ENCODE measurements at places on chromosomes 12 and 14. TPM values are rescaled to one million over a fixed set of nuclear protein-coding genes. Genes with fewer than 3 reads are reported as not detected.

GRCh38 chr14:68639758-68640574 lies 152.9 kb downstream of the ZFP36L1 start:
- DNase-seq = no peak

- DNase-seq = no peak
Measured at GRCh38 chr14:72889366-72889765, 4.5 kb downstream of the DPF3 start.

- no peak for DNase-seq
Measured at GRCh38 chr14:35196571-35196970, 74.2 kb downstream of the PRORP start.

DNA sequence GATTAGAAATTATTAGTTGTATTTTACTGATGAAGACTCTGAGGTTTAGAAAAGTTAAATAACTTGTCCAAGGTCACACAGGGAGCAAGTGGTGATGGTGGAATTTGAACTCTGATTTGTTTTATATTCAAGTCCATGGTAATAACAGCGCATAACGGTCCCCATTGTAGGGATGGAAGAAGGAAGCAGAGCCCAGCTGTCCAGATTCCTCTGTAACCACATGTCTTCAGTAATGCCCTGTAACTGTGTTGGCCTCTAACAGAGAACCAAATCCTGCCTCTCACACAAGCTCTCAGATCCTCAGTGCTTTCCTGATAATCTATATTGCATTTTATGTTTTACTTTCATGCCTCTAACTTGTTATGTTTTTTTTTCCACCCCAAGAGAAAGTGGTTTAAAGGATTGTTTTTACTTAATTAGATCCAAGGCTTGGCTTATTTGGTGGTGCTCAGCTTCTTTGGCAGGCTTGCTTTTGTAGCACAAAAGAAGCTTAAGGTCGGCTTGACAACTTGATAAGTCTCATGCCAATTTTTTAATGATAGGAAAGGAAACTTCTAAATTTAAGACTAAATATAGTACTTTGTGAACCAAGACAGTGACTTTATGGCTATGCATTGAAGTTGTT lies 105.1 kb upstream of the SEL1L start:
- no peak for DNase-seq

DNA sequence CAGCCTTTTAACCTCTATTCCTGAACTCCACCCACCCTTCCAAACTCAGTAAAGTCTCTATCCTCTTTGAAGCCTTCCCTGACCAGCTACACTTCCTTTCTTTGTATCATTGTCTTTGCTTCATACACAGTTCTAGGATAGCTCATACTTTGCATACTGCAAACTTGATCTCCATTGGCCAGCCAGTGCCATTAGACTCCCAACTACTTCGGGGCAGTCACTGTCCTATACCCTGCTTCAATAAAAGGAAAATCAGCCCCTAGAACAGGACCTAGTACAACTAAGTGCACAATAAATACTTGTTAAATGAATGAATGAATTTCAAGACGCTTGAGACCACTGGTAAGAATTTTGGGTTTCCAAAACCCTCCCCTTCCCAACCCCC lies 521 bp upstream of the PIP4K2C start:
- DNase-seq = no peak

DNA sequence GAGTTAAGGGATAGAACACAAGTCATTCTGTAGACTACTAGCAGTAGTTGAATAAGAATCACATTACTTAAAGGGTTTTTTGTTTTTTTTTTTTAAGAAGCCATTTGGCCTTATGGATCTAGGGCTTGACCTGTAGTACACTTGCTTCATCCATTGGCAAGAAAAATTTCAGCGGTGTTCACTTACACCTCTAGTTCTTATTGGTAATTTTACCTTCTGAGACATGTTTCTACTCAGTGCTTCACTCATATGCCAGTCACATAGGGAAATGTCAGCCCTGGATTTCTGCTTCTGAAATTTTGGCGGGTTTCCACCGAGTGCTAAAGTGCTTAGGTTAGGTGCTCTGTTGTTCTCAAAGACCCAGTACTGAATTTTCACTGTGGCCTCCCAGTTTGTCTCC lies 72.9 kb downstream of the FRMD6 start:
- DNase-seq = no peak

GRCh38 chr12:69879007-69879960 lies 54.3 kb downstream of the MYRFL start:
- peak; percentile 85 for DNase-seq

- no peak for DNase-seq
Measured at GRCh38 chr14:58823312-58823711, 185.6 kb downstream of the DACT1 start.

DNA sequence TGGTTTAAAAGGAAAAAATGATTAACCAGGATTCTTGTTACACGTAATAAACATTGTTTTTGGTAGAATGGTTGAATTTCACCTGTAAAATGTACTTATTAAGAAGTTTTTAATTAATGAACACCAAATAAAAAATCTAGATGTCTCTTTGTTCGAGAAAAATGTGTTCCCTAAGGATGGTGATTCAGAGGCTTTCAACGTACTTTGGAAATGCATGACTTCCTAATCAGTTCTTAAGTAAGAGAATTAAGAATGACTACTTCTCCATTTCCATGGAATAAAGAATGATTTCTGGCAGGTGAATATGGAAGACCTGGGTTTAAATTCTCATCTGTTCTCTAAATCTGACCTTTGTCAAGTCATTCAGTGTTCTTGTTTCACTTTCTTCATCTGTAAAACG lies 428.6 kb downstream of the KCNH5 start:
- no peak for DNase-seq

DNA sequence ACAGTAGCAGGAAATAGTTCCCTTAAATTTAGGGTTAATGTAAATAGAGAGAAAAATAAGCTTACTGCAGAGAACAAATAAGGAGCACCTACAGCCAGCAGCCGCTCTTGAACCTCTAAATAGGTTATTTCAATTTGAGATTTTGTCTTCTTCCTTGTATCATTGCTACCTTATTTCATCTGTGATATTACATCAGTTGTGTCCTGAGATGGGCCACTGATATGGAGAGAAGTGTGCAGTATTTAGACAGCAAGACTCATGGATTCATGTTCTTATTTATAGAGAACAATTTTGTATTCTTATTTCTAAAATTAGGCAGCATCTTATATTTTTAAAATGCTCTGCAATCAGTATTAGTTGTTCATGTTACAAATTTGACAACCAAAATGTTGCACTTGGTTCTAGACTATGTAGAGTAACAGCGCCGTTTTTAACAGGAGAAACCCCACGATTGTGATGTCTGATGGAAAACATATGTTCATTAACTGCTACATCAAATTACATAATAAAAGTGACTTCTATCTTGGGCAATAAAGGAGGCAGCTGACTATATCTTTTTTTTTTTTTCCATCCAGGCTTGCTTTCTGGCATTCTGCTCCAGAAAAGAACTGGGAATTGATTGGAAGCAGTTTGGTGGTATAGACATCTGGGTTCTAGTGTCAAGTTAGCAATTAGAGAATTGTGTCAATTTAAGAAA lies 117.9 kb downstream of the CAND1 start:
- no peak for DNase-seq

DNA sequence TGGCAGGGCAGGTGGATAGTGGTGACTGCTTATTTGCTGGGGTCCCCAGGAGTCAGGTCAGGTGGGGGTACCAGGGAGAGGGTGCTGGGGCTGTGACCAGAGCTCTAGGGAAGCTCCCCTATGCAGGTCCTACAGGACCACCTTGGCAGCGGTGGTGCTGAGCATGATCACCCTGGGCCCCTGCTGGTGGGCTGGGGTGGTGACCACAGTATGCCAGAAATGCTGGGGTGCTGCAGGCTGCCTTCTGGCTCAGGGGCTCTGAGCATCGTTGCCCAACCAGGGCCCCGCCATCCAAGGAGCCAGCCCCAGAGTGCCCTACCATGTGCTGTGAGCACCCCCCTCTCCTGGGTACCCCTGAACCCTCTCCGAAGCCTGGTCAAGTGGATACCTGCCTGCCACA lies 17.5 kb upstream of the NUDT14 start:
- DNase-seq = no peak

- DNase-seq = no peak
Measured at GRCh38 chr14:84112589-84112988, 1417.4 kb upstream of the FLRT2 start.

GRCh38 chr14:104341532-104342434 lies 203.4 kb downstream of the KIF26A start:
- DNase-seq = no peak

- DNase-seq = no peak
Measured at GRCh38 chr14:31858868-31859267, 218.2 kb upstream of the ARHGAP5 start.

DNA sequence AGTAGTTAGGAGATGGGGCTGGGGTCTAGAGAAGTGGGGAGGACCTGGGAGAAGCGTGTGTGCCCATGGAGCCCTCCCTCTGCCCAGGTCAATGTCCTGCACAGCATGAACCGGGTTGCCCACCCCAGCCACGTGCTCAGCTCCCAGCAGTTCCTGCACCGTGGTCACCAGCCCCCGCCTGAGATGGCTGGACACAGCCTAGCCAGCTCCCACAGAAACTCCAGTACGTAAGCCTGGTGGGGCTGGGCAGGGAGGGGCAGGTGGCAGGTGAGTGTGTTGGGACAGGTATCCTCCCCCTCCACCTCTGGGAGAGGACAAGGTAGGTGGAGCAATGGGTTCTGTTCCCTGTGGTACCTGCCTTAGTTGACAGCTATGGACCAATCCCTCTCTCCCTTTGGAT lies 20.7 kb downstream of the CLSTN3 start:
- no peak for DNase-seq

DNA sequence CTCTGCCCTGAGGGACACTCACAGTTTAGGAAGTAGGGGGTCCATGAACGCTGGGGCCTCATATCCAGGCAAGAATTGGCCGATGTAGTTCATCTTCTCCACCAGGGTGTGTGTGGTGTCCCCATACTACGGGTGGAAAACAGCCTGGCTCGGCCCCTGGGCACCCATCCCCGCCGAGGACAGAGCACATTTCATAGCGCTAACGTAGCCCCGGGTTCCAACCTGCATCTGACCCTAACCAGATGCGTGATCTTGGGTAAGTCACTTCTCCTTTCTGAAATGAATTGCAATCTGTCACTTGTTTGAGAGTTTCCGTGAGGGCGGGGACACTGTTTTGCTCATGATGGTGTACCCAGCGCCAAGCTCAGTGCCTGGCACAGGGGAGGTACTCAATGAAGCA lies 9.0 kb downstream of the HPD start:
- DNase-seq = no peak

DNA sequence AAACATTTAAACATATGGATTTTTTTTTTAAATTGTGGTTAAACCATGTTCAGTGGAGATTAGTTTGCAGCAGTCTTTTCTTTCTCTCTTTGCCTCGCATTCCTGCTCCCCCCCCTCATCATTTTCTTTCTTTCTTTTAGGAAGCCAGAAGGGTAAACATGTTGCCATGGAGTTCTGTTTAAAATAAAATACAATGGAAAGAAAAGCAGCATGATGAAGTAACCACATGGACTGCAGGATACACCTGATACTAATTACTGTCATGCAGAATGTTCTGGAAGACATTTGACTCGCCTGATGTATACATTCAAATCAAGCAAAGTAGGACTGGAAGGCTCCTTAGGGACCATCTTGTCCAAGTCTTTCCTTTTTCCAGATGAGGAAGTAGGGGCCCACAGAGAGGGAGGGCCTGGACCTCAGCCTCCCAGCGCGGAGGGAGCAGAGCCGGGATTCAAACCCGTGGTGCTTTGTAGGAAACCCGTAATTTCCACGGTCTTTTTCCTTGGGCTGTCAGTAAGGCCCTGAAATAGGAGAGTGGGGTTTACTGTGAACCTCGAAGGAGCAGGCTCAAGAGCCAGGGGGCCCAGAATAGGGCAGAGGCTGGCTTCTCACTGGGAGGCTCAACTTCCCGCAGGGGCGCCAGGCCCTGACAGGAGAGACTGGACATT lies 2.4 kb upstream of the MEG3 start:
- DNase-seq = peak; percentile 81

DNA sequence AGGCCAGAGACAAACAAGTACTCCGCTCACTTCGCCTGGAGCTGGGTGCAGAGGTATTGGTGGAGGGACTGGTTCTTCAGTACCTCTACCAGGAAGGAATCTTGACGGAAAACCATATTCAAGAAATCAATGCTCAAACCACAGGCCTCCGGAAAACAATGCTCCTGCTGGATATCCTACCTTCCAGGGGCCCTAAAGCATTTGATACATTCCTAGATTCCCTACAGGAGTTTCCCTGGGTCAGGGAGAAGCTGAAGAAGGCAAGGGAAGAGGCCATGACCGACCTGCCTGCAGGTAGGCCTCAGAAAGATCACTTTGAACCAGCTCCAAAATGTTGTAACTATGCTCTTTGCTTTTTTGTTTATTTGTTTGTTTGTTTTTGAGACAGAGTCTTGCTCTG lies 1.6 kb downstream of the CRADD start:
- no peak for DNase-seq

DNA sequence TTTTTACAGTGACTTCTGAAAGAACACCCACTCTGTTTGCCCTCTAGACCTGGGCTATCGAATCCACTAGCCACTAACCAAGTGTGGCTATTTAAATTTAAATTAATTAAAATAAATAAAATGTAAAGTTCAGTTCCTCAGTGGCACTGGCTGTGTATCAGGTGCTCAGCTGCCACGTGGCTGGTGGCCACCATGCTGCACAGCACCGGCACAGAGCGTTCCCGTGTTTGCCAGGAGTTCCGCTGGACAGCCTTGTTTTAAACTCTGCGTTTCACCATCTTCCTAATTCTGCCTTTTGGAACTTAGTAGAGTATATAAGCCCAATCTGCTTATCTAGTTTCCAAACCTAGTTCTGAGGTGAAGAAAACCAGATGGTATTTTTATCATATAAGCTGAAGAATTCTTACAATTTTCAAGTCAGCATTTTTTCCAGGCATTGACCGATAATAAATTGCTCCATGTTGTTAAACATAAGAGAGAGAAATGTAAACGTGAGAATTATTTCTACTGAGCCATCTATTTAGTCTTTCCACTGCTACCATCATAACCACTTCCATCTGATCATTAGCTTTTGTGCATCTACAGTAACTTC lies 339.0 kb downstream of the CACNA1C start:
- no peak for DNase-seq

DNA sequence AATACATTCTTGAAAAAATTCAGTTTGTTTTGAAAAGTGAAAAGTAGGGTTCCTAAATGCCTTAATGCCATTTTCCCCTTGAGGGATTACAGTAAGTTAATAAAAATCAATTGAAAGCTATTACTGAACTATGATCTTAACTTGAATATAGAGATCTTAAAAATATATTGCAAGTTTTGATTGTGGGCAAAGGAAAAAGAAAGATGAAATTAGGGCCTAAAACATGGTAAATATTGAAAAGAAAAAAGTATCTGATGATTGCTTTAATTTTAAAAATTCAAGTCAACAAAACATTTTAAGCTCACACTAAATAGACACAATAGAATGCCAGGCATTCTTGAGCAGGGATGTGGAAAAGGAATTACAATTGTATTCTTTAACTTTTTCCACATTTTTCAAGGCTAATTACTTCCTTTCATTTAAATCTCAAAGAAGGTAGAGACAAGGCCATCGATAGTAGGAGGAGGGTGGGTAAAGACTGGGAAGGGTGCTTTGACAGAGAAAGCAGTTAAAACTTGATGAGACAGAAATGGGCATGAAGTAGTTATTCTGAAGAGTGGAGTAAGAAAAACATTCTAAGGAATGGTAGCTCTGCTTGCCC lies 294.4 kb downstream of the NELL2 start:
- no peak for DNase-seq

GRCh38 chr14:26835979-26836570 lies 238.2 kb upstream of the NOVA1 start:
- DNase-seq = no peak

RNASE1 gene
- polyA plus RNA-seq = 181 TPM

C3AR1 gene
- 5.5 TPM for polyA plus RNA-seq

KLHDC1 gene
- 4.0 TPM for polyA plus RNA-seq

GLIPR1L2 gene
- polyA plus RNA-seq = 1.2 TPM

DYNC1H1 gene
- polyA plus RNA-seq = 299 TPM

KIF26A gene
- 5.4 TPM for polyA plus RNA-seq

NRL gene
- 1.4 TPM for polyA plus RNA-seq

ATG101 gene
- polyA plus RNA-seq = 29.2 TPM

AQP6 gene
- polyA plus RNA-seq = 0.20 TPM
